Activated CD8-positive, alpha-beta memory T cell treated with anti-CD3 and anti-CD28 coated beads for 1 hour (primary cell): ENCODE measurements at places on chromosomes 16 and 17.

- DNase-seq, result no peak
Observed at GRCh38 chr16:85689285-85689949, 663 bp upstream of the GINS2 start.

DNA sequence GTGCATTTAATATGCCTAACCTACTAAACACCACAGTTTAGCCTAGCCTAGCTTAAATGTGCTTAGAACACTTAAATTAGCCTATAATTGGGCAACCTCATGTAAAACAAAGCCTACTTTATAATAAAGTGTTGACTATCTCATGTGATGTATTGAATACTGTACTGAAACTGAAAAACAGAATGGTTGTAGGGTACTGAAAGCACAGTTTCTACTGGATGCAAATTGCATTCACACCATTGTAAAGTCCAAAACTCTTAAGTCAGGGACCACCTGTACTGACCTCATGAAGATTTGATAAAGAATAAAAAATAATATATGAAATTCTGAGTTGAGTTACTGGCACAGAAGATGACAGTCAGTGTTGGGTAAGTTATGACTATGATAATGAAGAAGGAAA lies 625.4 kb upstream of the SOX9 start:
- DNase-seq, result no peak

GRCh38 chr17:74270333-74270732 lies 3.7 kb upstream of the DNAI2 start:
- DNase-seq, result no peak

DNA sequence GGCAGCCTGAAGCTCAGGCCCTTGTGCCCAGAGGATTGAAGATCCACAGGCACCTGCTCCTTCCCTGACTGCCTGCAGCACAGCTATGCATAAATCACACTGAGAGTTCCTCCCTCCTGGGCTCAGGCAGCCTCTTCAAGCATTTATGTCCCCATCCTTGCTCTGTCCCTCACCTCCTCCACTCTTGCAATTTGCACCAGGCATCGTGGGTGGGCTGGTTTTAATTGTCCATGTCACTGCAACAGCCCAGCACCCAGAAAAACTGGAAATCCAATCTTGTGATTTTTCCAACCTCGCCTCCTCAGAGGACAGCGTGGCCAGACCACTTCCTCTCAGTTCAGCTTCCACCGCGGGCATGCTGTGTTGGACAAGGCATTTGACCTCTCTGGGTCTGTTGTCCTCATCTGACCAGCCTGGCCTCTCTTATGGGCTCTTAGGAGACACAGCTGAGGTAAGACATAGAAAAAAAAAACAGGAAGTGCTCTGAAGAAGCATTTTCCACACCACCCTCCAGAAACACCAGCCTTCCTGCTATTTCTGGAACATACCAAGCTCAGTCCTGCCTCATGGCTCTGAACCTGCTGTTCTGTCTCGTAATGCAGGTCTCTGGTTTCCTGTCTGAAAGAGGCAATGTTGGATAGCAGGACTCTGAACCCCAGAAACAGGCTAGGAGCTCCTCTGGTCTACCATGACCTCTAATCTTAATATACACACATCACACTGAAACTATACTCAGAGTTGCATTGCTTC lies 8.3 kb downstream of the TMEM114 start:
- no peak for DNase-seq

GRCh38 chr16:55502801-55503366 lies 6.0 kb upstream of the LPCAT2 start:
- DNase-seq, result no peak

DNA sequence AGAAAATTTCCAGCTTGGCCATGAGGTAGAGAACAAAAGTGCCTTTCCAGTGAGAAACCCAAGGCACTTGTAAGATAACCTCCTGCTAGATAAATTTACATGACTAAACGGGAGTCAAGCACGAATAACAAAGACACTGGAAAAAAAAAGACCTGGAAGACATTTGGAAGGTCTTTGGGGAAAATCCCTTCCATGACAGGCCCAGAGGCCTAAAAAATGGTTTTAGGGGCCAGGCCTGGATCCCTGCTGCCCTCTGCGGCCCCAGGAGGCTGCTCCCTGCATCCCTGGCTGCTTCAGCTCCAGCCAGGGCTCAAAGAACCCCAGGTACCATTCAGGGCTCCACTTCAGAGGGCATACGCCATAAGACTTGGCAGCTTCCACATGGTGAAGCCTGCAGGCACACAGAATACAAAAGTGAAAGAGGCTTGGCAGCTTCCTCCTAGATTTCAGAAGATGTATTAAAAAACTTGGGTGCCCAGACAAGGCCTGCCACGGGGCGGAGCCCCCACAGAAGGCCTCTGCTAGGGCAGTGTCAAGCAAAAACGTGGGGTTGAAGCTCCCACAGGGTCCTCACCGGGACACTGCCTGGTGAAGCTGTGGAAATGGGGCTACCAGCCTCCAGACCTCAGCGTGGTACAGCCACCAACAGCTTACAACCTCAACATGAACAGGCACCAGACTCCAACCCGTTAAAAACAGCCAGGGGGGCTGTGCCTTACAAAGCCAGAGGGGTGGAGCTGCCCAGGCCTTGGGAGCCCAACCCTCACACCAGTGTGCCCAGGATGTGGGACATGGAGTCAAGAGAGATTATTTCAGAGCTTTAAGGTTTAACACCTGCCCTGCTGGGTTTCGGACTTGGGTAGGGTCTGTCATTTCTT lies 77.1 kb downstream of the SDK2 start:
- DNase-seq, result no peak

DNA sequence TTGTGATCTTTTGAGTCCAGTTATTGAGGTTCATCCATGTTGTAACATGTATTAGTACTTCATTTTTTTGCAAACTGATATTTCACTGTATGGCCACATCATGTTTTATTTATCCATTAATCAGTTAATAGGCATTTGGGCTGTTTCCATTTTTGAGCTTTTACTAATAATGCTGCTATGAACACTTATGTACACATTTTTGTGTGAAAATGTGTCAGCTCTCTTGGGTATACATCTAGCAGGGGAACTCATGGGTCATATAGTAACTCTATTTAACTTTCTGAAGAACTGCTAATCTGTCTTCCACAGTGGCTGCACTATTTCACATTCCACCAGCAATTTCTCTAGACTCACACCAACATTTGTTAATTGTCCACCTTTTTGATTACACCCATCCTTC lies 82.0 kb downstream of the GLG1 start:
- no peak for DNase-seq

DNA sequence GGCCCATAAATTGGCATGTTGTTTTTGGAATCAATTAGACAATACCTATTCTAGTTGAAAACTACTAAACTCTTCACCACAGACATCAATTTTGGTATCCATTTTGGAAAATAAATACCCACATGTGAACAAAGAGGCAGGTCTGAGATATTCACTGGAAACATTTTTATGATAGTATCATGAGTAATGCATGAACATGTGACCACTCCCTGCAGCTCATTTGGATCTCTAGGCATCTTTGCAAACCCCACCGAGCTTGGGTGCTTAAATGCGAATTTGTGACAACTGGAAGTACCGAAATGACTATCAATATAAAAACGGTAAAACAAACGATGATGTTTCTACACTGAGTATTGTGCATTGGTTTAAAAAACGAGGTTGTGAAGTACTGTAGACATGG lies 285.2 kb downstream of the IRF8 start:
- DNase-seq, result no peak

- no peak for DNase-seq
Observed at GRCh38 chr17:56359518-56359917, 206.2 kb downstream of the ANKFN1 start.

DNA sequence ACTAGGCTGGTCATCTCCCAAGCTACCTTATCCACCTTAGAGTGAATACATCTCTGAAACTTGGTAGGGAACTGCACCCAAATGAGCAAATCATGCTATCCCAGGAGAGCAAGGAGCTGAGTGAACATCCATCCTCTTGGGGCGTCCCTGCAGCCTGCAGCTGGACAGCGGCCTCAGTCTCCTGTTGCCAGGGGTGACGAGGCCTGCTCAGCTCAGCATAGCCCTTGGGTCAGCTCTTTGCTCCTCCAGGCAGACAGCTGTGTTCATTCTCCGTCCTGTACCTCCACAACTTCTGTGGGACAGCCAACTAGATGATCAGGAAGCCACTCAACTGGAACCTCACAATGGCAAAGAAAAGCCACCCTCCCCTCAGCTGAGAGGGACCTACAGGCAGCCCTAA lies 111.9 kb downstream of the SOCS1 start:
- no peak for DNase-seq

DNA sequence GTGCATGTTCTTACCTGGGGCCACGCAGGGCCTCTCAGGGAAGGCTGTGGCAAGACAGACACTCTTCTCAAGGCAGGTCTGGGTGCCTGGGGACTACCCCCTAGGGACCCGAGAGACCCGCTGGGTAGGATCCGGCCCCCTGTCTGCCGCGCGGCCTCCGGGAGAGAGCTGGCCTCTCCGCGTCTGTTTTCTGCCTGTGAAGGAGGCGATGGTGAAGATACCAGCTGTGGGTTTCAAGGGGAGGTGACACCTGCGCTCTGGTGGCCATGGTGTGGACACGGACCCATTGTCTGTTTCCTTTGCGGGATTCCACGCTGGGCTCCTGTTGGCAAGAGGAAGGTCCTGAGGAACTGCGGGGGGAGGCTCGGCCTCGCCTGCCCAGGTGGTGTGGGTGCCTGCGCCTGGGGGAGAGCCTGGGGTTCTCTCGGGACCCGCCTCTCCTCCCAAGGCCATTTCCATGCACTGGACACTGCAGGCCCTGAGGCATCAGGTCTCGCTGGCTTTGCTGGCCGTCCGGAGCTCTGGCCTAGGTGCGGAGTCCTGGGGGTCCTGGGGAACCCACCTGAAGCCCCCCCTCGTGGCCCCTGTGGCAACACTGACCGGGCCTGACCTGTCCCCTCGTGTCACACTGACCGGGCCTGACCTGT lies 12.2 kb upstream of the METRNL start:
- no peak for DNase-seq

GRCh38 chr16:76598498-76598897 lies 321.3 kb downstream of the CNTNAP4 start:
- DNase-seq, result no peak

DNA sequence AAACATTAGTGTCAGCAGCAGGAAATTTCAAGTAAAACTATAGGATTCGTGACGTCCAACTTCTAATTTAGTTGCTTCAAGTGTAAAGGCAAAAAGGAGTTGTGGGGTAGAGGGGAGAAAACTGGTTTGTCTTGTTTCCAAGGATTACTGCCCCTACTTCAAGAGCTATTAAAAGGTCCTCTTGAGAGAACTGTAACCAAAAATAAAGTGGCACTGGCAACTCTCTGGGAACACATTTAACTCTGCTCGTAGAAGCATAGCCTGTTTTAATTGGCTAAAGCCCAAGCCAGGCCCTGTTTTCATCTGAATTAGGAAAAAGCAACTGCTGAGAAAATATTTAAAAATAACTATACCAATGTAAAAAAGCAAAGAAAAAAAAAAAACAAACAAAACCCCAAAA lies 51.8 kb upstream of the AKAP1 start:
- DNase-seq, result no peak

DNA sequence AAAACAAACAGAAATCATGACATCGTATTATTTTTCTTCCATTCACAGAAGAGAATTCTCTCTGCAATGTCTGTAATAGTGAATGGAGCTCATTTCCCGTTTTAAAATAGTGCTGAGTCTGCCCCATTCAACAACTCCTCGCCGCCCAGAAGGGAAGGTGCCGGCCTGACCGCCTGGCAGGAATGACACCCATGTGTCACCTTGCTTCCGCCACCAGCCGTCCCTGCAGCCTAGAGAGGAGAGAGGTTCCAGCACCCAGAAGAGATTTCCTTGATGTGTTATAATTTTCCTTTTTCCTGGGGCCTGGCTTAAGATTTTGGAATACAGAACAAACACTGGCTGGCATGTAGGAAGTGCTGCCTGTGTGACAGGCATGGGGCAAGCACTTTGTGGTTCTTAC lies 60.0 kb downstream of the MEAK7 start:
- no peak for DNase-seq

GRCh38 chr17:1515640-1516387 lies 598 bp downstream of the INPP5K start:
- no peak for DNase-seq

DNA sequence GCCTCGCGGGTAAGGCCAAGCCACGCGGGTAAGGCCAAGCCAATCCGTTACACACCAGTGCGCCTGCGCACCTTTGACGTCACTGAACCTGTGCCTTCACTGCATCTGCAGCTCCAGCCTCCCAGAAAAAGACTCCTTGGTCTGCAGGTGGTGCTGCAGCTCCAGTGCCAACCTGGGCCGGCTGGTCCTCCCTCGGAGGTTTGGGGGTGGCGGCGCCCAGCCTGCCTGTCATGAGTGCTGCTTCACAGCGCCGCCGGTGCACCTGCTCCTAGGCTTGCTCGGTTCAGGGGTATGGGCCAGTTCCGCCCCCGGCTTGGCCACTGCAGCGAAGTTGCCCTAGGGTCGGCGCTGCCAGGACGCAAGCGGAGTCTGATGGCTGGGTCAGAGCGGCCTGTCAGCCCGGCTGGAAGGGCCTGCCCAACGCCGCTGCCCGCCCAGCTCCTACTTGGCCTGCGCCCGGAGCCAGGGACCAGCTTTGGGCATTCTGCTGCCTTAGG lies 146.6 kb downstream of the USP22 start:
- no peak for DNase-seq

DNA sequence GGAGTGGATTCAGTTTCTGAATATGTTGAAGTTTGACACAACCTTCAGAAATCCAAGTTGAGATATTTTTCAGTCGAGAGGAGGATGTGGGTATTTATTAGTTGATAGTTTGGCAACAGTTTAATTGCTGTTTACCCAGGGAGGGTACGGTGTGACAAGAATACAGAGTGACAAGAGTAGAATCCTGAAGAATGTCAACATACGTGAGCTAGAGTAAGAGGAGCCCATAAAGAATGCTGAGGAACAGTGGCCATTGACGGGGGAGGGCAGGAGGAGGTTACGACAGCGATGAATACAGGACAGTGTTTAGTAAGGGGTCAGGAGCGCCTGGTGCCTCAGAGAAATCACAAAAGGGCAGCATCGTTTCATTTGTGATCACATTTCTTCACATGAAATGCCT lies 76.5 kb downstream of the AATF start:
- no peak for DNase-seq
